ENCODE measurements at places on chromosomes 11 and 22.

DNA sequence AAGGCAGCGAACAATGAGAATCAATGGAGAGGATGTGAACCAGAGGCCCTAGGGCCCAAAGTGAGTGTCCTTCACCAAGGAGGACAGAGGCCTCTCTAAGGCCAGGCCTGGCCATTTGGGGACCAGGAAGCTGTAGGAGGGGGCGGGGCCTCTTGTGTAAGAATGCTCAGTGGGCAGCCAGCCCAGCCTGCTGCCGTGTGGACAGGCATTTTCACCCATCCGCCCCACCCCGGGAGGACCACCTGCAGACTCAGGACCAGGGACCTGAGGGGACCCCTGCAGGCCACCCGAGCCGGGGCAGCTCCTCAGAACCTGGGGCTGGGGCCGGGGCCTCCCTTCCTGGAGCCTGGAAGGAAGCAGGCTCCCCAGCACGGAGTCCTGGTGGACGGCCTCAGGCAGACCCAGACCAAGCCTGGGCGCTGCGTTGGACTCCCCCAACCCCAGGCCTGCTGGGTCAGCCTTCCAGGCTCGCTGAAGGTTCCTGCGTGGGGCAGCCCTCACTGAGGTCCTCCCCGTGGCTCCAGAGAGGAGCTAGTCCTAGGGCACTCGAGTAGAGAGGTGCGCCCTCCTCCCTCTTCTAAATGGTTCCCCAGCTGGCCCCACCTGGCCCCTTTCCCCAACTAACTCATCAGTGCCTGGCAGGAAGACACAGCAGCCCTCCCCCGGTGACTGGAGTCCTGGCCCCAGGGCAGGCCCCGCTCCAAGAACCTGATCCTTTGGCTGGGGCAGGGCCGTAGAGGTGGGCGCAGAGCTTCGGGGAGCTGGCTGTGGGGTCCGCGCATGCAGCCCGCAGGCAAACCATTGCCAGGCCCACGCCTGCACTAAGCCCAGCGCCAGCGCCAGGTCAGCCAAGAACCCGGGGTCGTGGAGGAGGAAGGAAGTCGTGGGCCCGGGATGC lies 1.5 kb upstream of the TRABD start:
- no peak for DNase-seq

- DNase-seq, result no peak
Observed at GRCh38 chr11:79226126-79226525, 214.7 kb downstream of the TENM4 start.

- no peak for DNase-seq
Observed at GRCh38 chr22:27247701-27248434, 553.7 kb downstream of the MN1 start.

DNA sequence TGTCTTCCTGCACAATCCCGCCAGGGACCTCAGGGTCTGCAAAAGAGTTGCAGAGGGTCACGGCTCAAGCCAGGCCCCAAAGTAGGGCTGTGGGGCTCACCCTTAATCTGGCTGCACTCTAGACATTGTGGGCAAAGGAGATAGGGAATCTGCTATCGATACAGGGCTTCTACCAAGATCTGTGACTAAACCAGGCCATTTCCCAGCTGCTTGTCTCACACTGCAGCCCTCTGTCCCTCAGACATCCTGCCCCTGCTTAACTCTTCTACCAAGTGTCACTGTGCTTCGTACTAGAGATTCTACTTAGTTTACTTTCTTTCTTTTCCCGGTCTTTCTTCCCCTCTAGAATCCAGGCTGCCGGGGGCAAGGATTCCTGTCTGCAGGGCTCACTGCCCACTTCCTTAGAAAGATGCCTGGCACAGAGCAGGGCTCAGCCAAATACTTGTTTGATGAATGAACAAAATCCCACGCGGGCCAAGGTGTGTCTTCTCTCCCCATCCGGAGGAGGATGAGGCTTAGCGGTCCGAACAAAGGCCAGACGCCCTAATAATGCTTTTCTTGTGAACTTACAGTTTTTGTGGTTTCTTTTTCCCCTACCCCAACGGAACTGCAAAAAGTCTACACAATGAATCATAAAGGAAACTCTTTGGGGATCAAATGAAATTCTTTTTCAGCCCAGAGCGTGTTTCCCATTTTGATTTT lies 61.3 kb upstream of the ANO1 start:
- no peak for DNase-seq

- no peak for DNase-seq
Observed at GRCh38 chr22:21068681-21069276, 23.0 kb downstream of the LRRC74B start.

DNA sequence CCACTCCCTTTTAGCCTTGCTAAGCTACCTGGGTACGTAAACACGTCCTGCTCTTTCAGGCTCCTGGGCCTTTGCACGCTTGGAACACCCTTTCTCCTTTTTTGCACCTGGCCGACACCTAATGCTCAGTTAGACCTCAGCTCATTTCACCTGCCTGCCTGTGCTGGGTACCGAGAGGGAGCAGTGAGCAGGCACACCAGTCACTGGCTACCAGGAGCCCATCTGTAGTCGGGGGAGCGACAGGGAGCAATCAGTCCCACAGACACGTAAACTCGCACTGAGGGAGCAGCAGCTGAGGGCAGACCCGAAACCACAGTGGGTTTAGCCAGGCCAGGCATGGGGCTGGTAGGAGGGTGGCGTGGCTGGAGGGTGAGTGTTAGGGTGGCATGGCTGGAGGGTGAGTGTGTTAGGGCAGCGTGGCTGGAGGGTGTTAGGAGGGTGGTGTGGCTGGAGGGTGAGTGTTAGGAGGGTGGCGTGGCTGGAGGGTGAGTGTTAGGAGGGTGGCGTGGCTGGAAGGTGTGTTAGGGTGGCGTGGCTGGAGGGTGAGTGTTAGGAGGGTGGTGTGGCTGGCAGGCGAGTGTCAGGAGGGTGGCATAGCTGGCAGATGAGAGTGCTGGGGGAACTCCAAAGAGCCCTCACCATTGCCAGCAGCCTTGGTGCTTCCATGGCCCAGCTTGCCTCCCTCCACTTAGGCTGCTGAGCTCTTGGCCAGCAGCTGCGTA lies 6.4 kb upstream of the GTSE1 start:
- no peak for DNase-seq

Data from stimulated activated CD4-positive, alpha-beta T cell treated with anti-CD3 and anti-CD28 coated beads, Interleukin-4, amount 100 ng/mL, for 24 hours (primary cell).